ENCODE measurements at places on chromosomes 13 and 19.

DNA sequence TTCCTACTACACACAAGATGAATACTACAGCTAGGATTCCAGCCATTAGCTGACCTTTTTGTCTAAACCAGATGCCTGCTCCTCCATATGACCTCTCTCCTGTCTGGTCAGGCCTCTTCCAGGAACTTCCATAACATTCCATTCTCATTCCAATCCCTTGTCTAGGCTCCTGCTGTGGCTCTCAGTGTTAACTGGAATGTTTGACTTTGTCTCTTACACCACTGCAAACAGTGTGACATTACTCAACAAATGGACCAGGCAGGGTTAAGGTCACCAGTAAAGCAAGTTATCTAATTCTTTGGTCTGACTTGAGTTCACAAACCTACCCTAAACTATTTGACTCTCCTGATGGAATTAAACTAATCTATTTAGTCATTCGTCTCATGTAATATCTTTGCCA lies 2.1 kb upstream of the GPC6 start:
- no peak for DNase-seq

DNA sequence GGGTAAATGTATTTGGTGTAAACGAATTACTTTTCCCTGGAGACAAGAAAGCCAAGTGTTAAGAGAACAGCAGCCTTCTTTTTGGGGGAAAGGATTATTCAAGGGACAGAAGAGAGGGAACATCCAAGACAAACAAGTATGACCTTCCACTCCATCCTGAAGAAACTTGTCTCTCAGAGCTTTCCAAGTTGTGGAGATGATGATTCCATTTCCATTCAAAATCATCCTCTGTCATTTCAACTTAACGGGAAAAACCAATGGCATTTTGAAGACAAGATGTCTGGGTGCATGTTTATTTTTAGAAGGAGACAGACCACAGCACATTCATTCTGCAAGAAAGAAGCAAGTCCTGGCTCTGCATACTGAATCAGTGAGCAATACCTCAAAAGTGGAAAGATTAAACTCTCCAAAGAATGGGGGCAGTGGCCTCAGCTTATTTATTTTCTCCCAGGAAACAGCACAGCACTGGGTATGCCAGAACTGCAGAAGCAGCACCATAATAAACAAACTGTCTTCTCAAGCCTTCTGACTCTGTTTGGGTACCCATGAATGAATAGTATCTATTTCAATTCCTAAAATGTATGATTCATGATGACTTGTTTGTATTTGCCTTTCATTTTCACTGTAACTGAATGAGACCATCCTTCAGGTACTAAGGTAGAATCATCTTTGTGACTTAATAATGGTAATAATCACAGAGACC lies 541.0 kb downstream of the RFC3 start:
- no peak for DNase-seq

GRCh38 chr13:65555962-65556361 lies 1674.2 kb downstream of the PCDH9 start:
- DNase-seq, result no peak

GRCh38 chr19:56842412-56842811 lies 1.9 kb upstream of the PEG3 start:
- no peak for DNase-seq

DNA sequence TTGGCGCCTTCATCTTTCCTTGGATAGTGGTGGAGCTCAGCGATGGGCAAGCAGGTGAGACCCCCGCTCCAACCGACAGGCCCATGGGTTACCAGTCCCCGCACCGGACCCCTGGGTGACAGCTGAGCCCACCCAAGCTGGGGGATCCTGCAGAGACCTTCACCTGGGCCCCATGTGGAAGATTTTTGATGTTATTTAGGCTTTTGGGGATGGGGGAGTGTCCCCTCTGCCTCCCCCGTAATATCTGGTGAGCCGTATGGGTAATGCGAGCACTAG lies 4.9 kb upstream of the LILRA5 start:
- DNase-seq, result no peak

GRCh38 chr13:94173312-94173854 lies 306.1 kb downstream of the DCT start:
- DNase-seq, result no peak

DNA sequence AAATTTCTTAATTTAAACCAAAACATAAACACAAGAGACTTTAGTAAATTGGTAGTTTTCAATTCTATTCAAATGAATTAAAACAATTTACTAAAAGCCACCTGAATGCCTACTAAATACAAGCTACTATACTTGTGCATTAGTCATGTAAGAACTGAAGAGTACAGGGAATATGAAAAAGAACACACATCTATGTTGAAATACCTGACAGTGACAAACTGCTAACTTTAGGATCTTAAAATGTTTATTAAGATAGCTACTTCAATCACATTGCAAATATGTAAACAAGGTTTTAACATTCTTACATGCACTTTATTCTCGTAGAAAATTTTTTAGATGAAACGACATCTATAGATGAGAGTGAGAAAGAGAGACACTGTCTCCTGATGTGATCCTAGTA lies 4.1 kb downstream of the SPRYD7 start:
- DNase-seq, result no peak

GRCh38 chr13:33110713-33111413 lies 94.6 kb downstream of the KL start:
- no peak for DNase-seq

DNA sequence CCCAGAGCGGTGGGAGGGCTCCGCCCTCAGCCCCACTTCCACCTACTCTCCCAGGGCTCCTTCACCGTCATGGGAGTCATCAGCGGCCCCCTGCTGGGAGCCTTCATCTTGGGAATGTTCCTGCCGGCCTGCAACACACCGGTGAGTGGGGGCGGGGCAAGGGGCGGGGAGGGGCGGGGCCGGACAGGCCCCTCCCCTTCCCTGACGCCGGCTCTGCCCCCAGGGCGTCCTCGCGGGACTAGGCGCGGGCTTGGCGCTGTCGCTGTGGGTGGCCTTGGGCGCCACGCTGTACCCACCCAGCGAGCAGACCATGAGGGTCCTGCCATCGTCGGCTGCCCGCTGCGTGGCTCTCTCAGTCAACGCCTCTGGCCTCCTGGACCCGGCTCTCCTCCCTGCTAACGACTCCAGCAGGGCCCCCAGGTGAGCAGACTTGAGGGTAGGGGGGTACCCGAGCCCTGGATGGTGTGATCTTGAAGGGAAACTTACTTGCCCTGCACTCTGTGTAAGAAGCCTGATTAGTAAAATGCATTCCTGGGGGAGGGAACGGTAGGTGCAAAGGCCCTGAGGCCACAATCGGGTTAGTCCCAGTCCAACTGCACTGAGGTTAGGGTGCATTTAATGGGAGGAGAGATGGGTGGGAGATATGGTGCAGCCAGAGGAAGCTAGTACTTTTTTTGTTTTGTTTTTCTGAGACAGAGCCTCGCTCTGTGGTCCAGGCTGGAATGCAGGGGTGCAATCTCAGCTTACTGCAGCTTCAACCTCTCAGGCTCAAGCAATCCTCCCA lies 12.1 kb downstream of the SLC5A5 start:
- DNase-seq, result no peak

DNA sequence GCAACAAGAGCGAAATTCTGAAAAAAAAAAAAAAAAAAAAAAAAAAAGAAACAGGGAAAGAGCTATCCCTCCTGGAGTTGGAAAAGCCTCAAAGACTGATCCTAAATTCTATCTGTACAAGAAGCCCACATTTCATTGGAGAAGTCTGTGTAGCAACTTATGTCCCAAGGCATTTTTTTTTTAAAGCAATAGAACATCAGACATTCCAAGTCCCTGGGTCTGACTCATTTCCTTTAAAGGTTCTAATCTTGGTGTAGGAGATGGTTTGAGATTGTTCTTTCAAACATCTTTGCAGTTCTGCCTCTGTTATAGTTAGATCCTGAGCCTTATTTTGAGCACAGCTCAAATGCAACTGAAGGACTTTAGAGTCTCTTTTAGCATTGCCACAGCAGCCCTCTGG lies 706.5 kb upstream of the MIR17HG start:
- DNase-seq, result no peak

DNA sequence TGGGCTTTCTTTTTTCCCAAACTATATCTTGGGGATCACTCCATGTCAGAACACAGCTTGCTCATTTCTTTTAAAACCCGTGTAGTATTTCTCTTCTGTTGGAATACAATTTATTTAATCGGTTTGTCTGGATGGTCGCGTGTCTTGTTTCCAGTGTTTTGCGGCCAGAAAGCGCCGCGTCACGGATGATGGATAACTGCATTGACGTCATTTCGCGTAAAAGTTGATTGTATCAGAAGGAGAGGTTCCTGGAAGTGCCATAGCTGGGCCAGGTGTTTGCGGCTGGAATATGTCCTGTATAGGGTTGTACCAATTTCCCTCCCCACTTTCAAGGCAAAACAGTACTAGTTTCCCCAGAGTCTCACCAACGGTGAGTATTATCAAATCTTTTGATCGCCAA lies 9.7 kb downstream of the ACTL9 start:
- no peak for DNase-seq

DNA sequence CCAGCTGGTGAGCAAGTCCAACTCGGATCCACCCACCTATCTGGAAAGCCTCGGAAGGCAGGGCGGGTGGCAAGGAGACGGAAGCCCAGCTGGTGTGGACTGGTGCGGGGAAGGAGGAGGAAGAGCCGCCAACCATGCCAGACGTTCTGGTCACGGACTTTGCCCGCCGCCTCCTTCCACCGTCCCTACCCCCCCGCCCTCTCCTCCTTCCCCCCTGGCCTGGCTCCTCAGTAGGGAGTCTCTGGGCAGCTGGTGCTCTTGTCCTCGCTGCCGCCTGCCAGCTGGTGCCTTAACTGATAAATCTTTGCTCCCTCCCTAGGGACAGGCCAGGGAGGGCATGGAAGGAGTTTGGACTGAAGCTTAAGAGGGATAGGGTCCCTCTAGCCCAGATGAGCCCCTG lies 4.8 kb downstream of the SYNGR4 start:
- DNase-seq, result no peak

- no peak for DNase-seq
Measured at GRCh38 chr13:41025518-41025917, 6.4 kb upstream of the ELF1 start.

- DNase-seq, result no peak
Measured at GRCh38 chr13:97252735-97253134, 30.6 kb downstream of the MBNL2 start.

DNA sequence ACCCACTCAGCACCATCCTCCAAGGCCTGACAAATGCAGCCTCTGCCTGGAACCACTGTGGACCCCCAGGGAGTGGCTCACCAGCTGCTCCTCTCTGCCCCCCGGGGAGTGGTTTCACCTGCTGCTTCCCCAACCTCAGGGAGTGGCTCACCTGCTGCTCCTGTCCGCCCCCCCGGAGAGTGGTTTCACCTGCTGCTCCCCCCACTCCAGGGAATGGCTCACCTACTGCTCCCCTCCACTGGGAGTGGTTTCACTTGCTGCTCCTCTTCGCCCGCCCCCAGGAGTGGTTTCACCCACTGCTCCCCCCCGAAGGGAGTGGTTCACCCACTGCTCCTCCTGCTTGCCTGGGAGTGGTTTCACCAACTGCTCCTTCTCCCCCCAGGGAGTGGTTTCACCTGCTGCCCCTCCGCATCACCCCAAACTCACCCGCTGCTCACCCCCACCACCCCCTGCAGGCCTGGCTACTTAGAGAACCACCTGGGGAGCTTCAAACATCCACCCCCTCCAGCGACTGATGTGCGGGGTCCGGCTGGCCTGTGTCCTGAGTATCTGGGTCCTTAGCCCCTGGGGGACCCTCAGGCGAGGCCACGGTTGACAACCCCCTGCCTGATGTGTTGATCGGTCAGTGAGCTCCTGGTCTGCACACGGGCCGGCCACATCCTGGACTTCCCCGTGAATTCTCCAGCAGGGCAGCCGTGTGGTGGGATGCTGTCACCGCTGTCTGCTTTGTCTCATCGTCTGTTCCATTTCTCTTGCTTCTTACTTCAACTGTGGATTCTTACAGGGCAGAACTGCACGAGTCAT lies 14.6 kb upstream of the TMEM255B start:
- no peak for DNase-seq

- DNase-seq, result no peak
Measured at GRCh38 chr13:110259651-110260050, 47.3 kb downstream of the COL4A1 start.

GRCh38 chr19:8663920-8664670 lies 33.7 kb downstream of the NFILZ start:
- DNase-seq, result no peak

GRCh38 chr13:89455741-89456140 lies 1784.6 kb downstream of the SLITRK5 start:
- DNase-seq, result no peak

DNA sequence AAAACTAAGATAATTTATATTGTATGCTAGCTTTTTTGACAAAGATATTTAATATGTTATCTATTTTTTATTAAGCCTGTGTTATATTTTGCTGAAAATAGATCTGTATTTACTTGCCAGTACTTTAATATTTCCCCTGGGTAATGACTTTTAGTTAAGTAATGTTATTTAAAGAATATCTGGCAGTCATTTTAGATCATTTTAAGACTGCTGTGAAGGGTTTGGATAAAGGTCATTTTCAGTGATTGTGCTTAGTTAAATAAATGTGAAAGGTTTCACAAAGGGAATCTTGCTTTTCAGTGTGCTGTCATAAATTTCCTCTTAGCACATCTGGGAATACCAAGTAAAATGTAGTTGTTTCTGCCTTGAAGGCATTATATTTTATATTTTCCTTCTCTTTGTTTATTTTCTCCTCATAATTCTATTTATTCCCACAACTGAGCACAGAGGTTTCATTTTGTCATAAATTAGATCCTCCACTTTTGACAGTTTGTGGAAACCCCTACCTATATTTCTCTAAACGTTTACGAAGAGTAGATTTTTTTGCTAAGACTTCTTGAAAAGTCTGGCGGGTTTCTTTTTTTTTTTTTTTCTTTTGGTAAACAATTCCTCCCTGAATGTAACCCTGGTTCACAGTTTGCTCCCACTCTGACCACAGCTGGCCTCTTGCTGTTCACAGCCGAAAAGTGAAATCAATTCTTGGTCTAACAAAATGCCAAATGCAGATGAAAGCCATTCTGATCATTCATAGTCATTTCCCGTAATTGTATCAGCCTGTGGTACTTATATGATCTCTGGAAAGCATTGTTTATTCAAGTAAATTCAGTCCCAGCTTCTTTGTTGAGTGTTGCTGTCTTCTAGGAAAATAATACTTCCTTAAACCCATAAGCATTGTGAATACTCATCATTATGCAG lies 87.8 kb downstream of the MAB21L1 start:
- DNase-seq, result no peak

DNA sequence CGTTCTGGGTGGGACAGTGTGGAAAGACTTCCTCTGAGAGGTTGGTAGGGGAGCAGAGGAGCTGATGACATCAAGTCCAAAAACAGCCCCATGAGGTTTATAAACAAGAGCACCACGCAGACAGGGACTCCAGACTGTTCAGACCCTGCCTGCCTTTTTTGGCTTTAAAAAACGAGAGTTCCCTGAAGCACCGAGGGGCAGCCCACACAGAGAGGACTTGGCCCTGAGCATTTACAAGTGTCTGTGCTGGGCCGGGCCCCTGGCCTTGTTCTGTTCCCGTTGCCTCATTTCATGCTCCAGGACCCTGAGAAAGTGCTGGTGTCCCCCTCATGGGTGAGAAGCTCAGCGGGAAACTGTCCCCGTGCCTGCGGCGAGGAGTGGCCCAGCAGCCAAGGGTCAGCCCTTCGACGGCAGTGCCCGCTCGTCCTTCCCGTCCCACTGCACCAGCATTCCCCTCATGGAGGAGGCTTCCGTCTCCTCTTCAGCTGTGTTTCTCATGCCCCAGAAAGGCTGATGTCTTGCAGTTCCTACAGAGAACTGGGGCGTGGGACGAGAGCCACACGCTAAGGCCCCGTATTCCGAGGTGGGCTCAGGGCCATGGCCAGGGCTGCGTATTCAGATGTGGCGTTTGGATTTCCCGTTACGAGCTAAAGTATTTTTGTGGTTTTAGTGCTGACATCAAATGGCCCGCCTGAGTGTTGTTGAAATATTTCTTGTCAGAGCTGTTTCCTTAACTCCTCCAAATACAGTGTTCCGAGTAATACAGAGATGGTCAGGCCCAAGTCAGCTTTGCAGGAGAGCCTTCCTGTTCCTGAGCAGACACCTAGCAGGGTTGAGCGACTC lies 93.5 kb downstream of the ATP11A start:
- no peak for DNase-seq

All from stimulated activated CD4-positive, alpha-beta T cell treated with anti-CD3 and anti-CD28 coated beads, TNF-alpha, amount 100 ng/mL, for 1 hour (primary cell).